ENCODE measurements at places on chromosomes 1 and 21. TPM values are rescaled to one million over a fixed set of nuclear protein-coding genes. Genes with fewer than 3 reads are reported as not detected.

GRCh38 chr1:156664767-156665411, 12.3 kb downstream of the NES start:
- no peaks in the 10 kb centered on the region for H3K27me3 ChIP-seq
- H3K27ac ChIP-seq, result no peak overlapping the region
- peaks cover 39% of the 10 kb centered on the region for H3K4me1 ChIP-seq
- no peak overlapping the region for H3K4me3 ChIP-seq

DNA sequence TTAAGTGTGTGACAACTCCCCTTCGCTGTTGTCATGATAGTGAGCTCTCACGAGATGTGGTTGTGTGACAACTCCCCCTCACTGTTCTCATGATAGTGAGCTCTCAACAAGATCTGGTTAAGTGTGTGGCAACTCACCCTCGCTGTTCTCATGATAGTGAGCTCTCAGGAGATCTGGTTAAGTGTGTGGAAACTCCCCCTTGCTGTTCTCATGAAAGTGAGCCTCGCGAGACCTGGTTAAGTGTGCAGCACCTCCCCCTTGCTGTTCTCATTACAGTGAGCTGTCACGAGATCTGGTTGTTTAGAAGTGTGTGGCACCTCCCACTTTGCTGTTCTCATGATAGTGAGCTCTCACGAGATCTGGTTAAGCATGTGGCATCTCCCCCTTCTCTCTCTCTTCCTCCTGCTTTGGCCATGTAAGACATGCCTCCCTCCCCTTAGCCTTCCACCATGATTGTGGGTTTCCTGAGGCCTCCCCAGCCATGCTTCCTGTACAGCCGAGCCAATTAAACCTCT, 25.1 kb upstream of the LSS start:
- no peak for DNase-seq
- H3K4me3 ChIP-seq, result no peak overlapping the region
- no peak overlapping the region for H3K27ac ChIP-seq
- no peaks in the 10 kb centered on the region for H3K27me3 ChIP-seq

Gene ABCA4
- under 0.01 TPM for total RNA-seq

Gene MATN1
- not detected for total RNA-seq

- DNase-seq, result no peak
- no peaks in the 10 kb centered on the region for H3K27me3 ChIP-seq
- H3K4me3 ChIP-seq, result no peak overlapping the region
- no peak overlapping the region for H3K27ac ChIP-seq
Observed at GRCh38 chr1:21598904-21599303, 70.3 kb downstream of the RAP1GAP start.

DNA sequence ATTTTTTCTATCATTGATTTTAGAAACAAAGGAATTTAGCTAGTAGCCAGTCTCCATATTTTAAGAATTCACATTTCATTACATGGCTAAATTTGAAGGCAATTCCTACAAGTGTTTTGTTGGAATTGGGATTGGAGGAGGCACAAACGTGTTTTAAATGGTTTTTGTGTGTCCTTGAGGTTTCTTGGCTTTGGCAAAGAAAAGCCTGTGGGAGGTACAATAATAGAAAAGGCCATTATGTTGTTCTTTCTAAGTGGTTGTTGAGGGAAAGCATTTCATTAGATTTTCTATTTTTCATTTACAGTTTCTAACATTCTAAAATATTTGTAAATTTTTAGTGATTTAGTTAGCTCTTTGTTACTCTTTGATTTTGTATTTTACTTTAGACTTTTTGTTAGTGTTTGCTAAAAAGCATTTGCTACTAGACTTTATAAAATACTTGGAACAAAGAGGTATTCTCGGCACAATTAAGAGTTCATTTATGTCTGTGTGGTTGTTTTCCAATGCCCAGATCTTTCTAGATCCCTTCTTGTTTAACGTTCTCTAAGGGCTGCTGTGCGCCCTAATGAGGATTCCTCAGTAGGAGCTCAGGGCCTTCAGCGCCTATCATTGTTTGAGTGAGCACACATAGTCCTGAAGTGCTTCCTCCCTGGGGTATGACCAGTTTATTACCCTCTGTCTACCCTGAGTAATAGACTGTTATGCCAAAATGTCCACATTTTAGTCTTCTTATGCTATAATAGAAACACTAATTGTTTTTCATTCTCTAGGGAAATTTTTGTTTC, 70.0 kb upstream of the KIAA1614 start:
- no peak overlapping the region for H3K4me3 ChIP-seq
- H3K27me3 ChIP-seq, result no peaks in the 10 kb centered on the region
- H3K36me3 ChIP-seq, result no peaks in the 10 kb centered on the region
- peaks cover 26% of the 10 kb centered on the region for H3K4me1 ChIP-seq
- no peak overlapping the region for H3K27ac ChIP-seq

DNA sequence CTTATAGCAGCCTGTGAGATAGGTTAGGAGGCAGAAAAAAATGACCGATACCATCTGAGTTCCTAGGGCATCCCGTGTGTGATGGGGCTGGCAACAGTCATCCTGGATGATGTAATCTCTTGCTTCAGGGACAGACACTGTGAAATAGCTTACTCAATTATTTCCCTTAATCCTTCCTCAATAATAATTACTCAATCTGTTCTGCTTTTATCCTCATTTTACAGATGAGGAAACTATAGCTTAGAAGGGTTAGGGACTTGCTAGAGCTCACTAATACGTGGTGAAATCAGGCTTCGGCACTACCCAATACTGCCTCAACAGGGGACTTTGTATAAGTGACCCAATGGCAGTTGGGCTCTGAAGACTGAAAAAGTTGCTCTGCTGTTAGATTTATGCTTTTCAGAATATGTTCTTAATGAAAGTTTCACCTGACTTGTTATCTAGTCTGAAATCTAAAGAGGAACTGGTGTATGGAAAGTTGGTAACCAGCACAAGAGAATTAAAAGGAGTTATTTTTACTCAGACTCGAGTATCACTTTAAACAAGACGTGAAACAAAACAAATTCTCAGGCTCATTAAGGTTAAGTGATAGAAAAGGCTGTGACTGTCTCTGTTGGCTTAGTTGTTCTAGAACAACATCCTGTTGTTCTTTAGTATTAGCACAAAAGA, 14.4 kb downstream of the CD55 start:
- no peak overlapping the region for H3K4me3 ChIP-seq
- H3K4me1 ChIP-seq, result no peaks in the 10 kb centered on the region
- no peak for DNase-seq
- peaks cover 3% of the 10 kb centered on the region for H3K36me3 ChIP-seq
- no peak overlapping the region for H3K27ac ChIP-seq
- H3K27me3 ChIP-seq, result no peaks in the 10 kb centered on the region

GRCh38 chr1:208528578-208529240, 284.5 kb upstream of the PLXNA2 start:
- DNase-seq, result no peak
- H3K4me3 ChIP-seq, result no peak overlapping the region
- H3K27ac ChIP-seq, result no peak overlapping the region
- H3K4me1 ChIP-seq, result no peaks in the 10 kb centered on the region
- H3K27me3 ChIP-seq, result no peaks in the 10 kb centered on the region

DNA sequence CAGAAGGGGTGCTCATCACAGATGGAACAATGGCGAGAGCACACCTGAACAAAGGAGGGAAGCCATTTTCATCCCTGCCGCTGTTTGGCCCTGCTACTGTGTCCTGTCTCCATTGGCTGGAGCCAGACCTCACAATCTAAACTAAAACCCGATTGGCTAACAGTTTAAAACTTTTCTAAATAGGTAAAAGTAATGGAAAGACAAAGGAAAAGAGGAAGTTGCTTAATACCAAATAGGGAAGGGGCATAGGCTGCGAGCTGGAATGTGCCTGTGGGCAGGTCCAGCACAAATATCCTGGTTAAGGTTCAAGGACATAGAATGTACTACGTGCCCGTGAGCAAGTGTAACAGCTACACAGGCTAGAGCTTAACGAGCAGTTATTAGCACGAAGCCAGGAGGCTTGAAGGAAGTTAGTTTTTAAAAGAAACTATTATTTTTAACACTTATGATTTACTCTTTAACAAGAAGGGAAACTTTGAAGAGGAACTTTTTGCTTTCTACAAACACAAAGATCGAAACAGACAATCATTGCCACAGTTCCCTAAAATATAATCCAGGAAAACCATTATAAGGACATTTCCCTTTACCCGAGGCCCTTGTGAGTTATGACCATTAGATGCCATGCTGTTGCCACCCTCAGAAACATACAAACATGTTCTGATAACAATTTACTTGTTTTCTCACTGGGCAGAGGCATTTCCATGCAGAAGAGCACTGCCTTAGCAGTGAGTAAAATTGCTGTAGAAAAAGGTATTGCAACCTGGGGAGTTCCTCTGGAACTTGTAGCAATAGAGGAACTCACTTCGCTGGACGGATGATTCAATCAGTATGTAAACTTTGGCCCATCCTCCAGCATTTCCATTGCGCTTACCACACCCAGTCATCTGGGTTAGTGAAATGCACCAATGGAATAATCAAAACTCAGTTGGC, 4.8 kb upstream of the PTTG1IP start:
- DNase-seq, result no peak
- no peak overlapping the region for H3K4me3 ChIP-seq
- H3K27ac ChIP-seq, result no peak overlapping the region
- peaks cover 27% of the 10 kb centered on the region for H3K4me1 ChIP-seq
- H3K36me3 ChIP-seq, result no peaks in the 10 kb centered on the region
- H3K27me3 ChIP-seq, result no peaks in the 10 kb centered on the region

- H3K4me1 ChIP-seq, result no peaks in the 10 kb centered on the region
- no peak overlapping the region for H3K4me3 ChIP-seq
- no peaks in the 10 kb centered on the region for H3K36me3 ChIP-seq
- H3K27ac ChIP-seq, result no peak overlapping the region
- H3K27me3 ChIP-seq, result no peaks in the 10 kb centered on the region
Observed at GRCh38 chr1:216627252-216627651, 96.0 kb downstream of the ESRRG start.

- DNase-seq, result no peak
- peaks cover 9% of the 10 kb centered on the region for H3K4me1 ChIP-seq
- no peaks in the 10 kb centered on the region for H3K27me3 ChIP-seq
- no peak overlapping the region for H3K4me3 ChIP-seq
- H3K36me3 ChIP-seq, result no peaks in the 10 kb centered on the region
Observed at GRCh38 chr1:89068291-89068690, 3.3 kb upstream of the GBP1 start.

GRCh38 chr1:33712186-33712585, 151.7 kb upstream of the HMGB4 start:
- H3K4me1 ChIP-seq, result no peaks in the 10 kb centered on the region
- no peaks in the 10 kb centered on the region for H3K36me3 ChIP-seq
- H3K27me3 ChIP-seq, result no peaks in the 10 kb centered on the region
- DNase-seq, result no peak
- no peak overlapping the region for H3K4me3 ChIP-seq
- no peak overlapping the region for H3K27ac ChIP-seq

GRCh38 chr21:45322960-45323461, 35.3 kb upstream of the POFUT2 start:
- H3K4me1 ChIP-seq, result peaks cover 84% of the 10 kb centered on the region
- H3K27me3 ChIP-seq, result no peaks in the 10 kb centered on the region
- H3K36me3 ChIP-seq, result no peaks in the 10 kb centered on the region
- DNase-seq, result peak; percentile 70
- H3K27ac ChIP-seq, result peak overlapping the region; percentile 37

Gene THEM4
- total RNA-seq, result 30.3 TPM

DNA sequence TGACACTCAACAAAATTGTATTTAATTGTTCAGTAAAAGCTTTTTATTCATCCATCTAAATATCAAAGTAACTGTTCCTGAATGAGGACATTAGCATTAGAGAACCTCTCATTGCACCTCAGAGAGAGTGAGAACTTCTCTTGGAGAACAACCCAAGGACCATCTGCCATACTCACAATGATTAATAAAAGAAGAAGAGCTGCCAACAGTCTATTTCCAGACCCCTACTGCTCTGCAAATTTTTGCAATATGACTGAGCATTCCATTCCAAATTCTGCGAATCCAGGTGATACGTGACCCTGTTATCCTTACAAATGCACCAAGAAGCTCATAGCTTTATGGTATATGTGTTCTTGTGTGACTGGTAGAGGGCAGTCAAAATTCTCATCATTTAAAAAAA, 422.5 kb downstream of the NEGR1 start:
- H3K4me1 ChIP-seq, result no peaks in the 10 kb centered on the region
- H3K27ac ChIP-seq, result no peak overlapping the region

Gene DCAF8
- total RNA-seq, result 190 TPM

GRCh38 chr1:996851-997712, 2.8 kb downstream of the HES4 start:
- DNase-seq, result no peak
- no peak overlapping the region for H3K27ac ChIP-seq
- H3K4me3 ChIP-seq, result no peak overlapping the region
- no peaks in the 10 kb centered on the region for H3K36me3 ChIP-seq
- H3K27me3 ChIP-seq, result peaks cover 3% of the 10 kb centered on the region

- H3K27me3 ChIP-seq, result no peaks in the 10 kb centered on the region
- no peak overlapping the region for H3K4me3 ChIP-seq
- no peak overlapping the region for H3K27ac ChIP-seq
- no peak for DNase-seq
- peaks cover 2% of the 10 kb centered on the region for H3K36me3 ChIP-seq
Observed at GRCh38 chr1:32855861-32856617, 14.7 kb downstream of the FNDC5 start.

- H3K4me1 ChIP-seq, result no peaks in the 10 kb centered on the region
- no peaks in the 10 kb centered on the region for H3K27me3 ChIP-seq
- no peak for DNase-seq
- H3K4me3 ChIP-seq, result no peak overlapping the region
Observed at GRCh38 chr1:43861337-43861736, 72.3 kb upstream of the ARTN start.

Gene PLOD1
- 39.6 TPM for total RNA-seq

- H3K27me3 ChIP-seq, result no peaks in the 10 kb centered on the region
- H3K36me3 ChIP-seq, result no peaks in the 10 kb centered on the region
- H3K4me1 ChIP-seq, result peaks cover 90% of the 10 kb centered on the region
- H3K27ac ChIP-seq, result peak overlapping the region; percentile 97
- H3K4me3 ChIP-seq, result no peak overlapping the region
Observed at GRCh38 chr1:32759997-32760623, 57.0 kb downstream of the YARS1 start.

Gene KCNJ6
- total RNA-seq, result under 0.01 TPM

Gene EVA1C
- 16.5 TPM for total RNA-seq

GRCh38 chr1:230548997-230549396, 93.3 kb upstream of the COG2 start:
- peaks cover 14% of the 10 kb centered on the region for H3K4me1 ChIP-seq
- H3K4me3 ChIP-seq, result no peak overlapping the region
- DNase-seq, result peak; percentile 46
- no peaks in the 10 kb centered on the region for H3K36me3 ChIP-seq

Gene KCNE1
- not detected for total RNA-seq

Gene SHISAL2A
- not detected for total RNA-seq

DNA sequence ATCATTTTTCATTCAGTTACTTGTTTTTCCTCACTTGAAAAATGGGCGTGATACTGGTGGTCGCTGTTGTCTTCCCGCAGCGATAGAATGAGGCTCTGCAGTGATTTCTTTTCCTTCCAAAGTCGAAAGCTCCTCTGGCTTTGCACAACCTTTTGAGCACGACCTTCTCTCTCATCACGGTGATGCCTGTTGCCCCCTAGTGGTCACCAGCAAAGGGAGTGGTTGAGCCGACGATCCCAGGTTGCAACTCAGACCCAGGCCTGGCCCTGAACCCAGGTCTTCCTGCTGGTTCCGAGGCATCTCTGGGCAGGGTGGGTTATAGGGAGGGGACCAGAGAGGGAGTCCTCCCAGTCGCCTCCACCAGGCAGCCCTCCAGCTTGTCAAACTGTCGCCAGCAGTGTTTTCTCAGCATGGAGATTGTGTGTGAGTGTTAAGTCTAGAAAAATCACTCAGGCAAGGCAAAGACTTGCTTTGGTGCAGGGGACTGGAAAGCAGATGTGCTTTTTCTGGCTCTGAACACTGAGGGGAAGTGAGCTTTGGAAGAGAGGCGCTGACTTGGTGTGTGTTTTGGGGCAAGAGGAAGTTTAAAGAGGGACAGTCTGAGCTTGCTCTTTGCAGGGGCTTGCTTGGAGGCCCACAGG, 285.3 kb downstream of the CAMTA1 start:
- no peak overlapping the region for H3K27ac ChIP-seq
- peak; percentile 73 for DNase-seq
- H3K36me3 ChIP-seq, result no peaks in the 10 kb centered on the region
- no peaks in the 10 kb centered on the region for H3K27me3 ChIP-seq
